ENCODE measurements at places on chromosomes 7 and 10.

DNA sequence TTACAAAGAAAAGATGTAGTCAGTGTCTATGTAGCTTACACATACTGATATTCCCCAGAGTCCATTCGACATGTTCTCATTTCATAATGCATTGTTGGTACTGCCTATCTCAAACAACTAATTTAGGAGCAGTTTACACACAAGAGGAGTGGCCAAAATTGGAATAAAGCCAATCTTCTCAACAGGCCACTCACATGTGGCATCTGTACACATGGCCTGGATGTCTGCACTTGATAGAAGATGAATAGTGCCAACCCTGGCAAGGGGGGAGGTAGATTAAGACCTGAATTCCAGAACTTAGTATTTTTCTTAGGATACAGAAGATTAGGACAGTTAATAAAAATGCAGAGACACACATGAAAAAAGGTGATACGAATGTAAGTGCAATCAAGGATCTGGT, 125.3 kb upstream of the STARD3NL start:
- DNase-seq, result no peak

DNA sequence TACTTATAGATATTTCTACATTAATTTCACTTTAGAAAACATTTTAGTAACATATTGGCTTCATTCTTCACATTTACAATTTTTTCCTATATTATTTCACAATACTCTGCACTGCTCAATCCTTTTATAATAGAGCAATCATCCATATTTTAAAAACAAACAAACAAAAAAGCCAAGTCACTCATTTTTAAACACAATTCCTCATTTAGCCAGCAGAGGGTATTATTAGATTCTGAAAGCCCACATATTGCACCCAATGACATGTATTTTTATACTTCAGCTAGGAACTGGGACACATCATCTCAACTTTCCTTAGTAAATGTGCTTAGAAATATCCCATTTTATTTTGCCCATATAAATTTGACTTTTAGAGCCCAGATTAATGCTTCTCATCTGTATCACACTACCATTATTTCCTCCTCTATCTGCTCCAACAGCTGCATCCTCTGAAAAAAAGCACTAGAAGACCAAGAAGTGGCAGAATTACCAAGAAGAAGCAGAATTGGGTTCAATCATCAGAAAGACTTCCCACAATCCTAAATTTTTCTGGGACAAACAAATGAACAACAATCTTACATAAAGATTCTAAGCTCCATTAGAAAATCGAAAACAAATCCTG, 29.5 kb downstream of the CTNNA3 start:
- peak; percentile 46 for DNase-seq

DNA sequence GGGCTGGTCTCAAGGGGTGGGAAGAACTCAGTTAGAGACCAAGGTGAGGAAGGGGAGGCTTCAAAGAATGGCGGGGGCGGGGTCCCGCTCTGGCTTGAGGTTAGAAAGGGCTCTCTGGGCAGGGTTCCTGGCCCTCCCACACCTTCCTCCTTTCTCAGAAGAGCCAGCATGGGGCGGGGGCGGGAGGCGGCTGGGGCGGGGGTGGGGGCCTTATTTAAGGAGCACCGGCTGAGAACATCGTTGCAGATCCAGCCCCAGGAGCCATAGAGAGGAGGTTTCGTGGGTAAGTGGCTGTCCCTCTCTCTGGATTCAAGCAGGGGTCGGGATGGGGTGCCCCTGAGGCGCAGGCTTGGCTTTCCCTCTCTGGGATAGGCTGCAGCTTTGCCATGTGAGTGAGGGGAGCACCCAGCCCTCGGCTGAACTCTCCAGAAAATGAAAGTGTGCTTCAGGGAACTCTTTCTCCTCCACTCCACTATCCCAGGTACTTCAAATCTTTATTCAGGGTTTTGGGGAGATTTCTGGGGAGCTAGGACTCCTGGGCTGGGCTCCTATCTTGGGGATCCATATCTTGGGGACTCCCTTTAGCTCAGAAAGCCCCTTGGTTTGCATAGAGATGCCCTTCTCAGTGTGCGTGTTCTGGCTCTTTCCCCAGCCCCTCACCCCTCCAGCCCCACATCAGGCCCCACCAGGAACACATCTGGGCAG, 3.3 kb upstream of the CUEDC2 start:
- DNase-seq, result no peak

DNA sequence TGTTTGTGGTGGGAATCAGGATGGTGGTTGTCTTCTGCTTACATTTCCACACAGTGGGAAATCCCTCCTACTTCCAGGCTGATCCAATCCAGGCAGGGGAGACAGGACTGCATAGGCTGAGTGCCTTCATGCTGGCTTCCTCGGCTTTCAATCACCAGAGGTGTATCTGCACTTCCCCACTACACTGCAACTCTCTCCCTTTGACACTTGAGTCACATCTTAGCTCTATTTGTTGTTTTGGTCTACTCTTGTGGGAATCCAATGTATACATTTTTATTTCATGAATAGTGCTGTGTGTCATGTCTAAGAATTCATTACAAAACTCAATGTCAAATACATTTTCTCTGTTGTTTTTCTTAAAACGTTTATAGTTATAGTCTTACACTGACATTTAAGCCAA, 735.6 kb downstream of the XPNPEP1 start:
- DNase-seq, result no peak

DNA sequence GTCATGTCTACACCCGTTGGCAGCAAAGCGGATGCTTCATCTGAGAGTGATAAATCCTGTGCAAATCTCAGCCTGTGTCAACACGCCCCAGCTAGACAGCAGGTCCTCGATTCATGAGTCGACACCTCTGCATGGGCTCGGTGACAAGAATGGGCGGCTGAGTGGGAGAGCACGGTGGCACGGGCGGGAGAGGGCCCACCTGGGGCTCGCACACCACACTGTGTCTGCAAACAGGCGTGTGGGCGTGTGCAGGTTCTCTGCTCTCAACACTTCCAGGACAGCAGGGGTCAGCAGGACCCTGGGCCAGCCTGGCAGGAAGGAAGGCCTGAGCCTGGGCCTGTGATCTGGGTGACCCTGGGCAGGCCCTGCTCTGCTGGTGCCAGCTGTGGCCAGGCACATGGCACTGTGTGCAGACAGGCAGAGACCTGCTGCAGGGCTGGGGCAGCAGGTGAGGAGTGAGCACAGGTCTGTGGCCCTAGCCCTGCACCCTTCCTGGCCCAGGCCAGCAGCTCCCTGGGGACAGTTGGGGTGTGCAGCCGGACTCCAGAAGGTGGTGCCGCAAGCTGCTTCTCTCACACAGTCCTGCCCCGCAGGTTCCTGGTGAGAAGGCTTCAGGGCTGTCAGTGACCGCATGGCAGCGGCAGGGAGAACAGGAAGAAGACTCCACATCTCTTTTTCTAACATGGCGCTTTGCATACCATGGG, 216.4 kb downstream of the ELFN1 start:
- no peak for DNase-seq

DNA sequence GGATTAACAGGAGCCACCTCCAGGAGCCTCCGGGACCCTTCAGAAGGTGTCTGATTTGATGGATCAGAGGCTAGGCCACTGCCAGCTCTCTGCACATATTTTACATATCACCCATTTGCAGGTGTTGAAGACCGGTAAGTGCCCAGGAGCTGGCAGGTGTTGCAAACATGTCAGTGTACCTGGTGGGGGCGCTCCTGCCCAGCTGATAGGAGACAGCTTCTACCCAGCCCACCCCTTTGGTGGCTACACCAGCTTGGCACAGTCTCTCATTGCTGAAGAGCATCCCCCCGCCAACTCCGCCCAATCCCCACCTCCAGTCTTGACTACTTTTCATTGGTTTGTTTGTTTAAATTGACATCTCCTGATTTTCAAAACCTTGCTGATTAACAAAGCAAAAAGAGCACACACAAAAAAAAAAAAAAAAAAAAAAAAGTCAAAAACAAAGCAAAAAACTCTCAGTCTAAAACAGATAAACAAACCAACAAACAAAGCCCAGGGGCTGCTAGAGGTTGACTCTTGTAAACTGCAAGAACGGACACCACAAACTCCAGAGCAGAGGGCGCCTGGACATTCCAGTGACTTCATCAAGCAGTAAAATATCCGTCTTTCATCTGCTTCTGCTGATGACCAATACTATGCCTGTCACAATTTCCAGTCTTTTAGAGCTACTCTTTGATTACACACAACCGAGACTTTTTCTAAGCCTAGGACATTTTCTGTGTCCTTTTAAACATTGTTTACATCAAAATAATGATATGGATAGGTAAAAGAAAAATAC, 275.3 kb downstream of the NRG3 start:
- no peak for DNase-seq

DNA sequence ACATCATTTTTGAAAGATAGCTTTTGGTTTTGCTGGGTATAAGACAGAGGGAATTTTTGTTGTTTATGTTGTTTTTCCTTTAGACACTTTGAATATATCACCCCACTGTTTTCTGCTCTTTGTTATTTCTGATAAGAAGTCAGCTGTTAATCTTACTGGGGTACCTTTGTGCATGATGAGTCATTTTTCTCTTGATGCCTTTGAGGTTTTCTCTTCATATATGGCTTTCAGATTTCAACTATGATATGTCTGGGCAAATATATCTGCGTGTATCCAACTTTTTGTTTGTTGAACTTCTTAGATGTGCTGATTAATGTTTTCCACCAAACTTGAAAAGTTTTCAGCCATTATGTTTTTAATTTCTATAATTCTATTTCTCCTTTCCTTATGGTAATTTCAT, 208.6 kb upstream of the TMEM72 start:
- no peak for DNase-seq

DNA sequence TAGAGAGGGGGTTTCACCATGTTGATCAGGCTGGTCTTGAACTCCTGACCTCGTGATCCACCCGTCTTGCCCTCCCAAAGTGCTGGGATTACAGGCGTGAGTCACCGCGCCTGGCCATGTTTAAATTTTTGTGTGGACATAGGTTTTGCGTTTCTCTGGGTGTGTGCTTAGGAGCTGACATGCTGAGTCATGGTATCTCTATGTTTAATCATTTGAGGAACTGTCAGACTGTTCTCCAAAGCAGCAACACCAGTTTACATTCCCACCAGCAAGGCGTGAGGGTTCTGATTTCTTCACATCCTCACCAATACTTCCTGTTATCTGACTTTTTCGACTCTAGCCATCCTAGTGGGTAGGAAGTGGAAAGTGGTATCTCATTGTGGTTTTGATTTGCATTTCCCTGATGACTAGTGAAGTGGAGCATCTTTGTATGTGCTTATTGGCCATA, 153.7 kb downstream of the DNAJB6 start:
- DNase-seq, result no peak

- DNase-seq, result peak; percentile 61
These were observed 127.7 kb downstream of the SRI start for GRCh38 chr7:88091988-88092675.

DNA sequence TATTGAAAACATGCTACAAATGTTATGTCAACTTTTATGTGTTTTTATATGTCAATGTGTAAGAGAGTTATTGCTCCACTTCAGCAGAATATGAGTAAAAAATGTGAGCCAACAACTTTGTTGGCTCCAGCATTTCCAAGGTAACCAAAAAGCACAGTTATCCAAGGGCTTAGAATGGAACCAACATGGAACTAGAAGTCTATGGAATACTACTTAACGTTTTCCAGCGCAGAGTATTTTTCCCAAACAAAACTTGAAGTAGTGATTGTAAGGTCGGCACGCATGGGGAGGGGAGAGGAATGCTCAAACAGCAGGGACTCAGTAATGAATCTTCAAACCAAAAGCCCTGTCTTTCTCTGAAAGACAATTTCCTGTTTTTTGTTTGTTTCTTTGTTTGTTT, 45.0 kb upstream of the TSPAN13 start:
- no peak for DNase-seq

- no peak for DNase-seq
These were observed 81.8 kb downstream of the MALSU1 start for GRCh38 chr7:23380961-23381360.

DNA sequence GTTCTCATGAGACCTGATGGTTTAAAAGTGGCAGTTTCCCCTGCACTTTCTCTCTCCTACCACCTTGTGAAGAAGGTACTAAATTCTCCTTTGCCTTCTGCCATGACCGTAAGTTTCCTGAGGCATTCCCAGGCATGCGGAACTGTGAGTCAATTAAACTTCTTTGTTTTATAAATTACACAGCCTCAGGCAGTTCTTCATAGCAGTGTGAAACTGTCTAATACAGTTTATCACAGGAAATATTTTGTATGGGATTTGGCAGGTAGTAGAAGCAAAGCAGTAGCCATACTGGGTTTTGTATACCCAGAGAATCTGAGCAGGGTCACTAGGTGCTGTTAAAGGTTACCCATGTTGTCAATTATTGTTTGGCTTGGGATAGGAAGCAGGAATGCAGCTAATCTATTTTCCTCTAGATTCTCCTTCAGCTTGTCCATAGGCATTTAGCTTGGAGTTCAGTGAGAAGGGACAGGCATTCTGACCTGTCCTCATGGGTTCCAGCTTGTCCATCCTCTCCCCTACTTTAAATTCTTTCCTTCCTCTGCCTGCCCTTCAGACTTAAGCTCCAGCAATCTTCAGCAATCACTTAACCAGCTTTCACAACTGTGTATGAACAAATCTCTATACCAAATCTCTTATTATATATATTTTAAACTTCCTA, 186.7 kb downstream of the PCLO start:
- DNase-seq, result no peak

GRCh38 chr10:78264361-78264760, 230.7 kb downstream of the RPS24 start:
- no peak for DNase-seq

GRCh38 chr7:139544645-139545044, 21.2 kb downstream of the CLEC2L start:
- DNase-seq, result no peak

DNA sequence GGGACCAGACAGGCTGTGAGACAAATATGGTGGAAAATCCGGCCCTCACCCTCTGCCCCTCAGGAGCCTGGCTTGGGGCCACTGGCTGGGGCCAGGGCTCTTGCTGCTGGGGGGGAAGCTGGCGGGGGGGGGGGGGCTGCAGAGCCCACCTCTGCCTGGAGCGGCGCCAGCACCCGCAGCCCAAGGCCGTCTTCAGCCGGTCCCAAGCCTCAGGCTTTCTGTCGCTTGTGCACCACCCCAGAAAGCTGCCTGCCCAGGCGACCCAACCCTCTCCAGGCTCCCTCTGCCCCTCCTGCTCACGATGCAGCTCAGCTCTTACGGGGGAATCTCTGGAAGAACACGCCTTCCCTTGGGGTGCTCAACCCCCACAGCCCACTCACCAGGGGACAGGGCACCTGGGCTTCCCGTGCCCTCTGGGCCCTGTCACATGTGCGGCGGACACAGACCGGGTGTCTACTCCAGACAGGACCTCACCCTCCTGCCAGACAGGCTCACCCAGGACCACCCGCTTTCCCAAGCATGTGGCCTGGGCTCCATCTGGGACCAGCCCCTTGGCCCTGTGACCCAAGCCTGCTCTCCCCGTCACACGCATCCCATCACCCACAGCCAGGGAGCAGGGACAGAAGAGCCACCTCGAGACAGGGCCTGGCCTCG, 43.9 kb downstream of the DPYSL4 start:
- DNase-seq, result no peak

- no peak for DNase-seq
These were observed 76.7 kb downstream of the GPR26 start for GRCh38 chr10:123742751-123743440.

DNA sequence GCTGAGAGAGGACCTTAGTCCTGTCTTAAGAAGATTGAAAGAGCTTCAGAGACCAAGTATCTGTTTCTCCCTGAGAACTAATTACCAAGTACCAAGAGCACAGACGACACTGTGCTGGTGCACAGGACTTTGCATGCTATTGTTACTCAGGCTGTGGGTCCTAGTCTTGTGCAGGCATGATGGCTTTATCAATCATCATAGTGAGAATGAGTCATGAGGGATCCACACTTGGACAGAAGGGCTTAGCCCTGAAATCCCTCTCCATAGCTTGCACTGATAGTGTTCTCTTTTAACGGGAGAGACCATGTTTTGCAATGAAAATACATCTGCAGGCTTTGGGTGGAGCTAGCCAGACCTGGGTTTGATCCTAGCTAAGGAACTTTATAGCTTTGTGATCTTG, 93.3 kb downstream of the SORCS3 start:
- DNase-seq, result no peak
